GM12891 (cell line): ENCODE measurements at places on chromosomes 3 and 15.
A peak's percentile ranks its signal among the peaks of the same experiment; 100 is the strongest.

DNA sequence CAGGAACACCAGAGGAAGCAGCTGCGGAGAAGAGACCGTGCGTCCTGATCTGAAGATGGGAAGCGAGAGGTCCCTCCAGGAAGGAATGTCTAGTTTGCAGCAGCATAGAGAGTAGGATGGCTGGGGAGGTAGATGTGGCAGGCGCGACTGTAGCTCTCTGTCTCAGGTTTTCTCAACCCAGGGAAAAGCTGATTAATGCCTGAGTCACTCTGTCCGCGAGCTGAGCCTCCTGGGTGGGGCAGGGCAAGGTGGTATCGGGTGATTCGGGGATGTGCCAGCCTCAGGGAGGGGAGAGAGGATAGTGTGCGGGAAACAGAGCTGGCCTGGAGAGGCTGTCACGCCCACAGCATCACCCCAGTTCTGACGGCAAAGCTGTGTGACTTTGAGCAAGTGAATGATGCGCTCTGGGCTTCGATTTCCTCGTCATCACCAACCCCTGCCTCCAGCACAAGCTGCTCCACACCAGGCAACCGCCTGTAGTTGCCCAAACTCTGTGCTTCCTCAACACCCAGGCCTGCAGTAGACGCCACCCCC lies 28.4 kb downstream of the CPN2 start:
- no peak for DNase-seq

DNA sequence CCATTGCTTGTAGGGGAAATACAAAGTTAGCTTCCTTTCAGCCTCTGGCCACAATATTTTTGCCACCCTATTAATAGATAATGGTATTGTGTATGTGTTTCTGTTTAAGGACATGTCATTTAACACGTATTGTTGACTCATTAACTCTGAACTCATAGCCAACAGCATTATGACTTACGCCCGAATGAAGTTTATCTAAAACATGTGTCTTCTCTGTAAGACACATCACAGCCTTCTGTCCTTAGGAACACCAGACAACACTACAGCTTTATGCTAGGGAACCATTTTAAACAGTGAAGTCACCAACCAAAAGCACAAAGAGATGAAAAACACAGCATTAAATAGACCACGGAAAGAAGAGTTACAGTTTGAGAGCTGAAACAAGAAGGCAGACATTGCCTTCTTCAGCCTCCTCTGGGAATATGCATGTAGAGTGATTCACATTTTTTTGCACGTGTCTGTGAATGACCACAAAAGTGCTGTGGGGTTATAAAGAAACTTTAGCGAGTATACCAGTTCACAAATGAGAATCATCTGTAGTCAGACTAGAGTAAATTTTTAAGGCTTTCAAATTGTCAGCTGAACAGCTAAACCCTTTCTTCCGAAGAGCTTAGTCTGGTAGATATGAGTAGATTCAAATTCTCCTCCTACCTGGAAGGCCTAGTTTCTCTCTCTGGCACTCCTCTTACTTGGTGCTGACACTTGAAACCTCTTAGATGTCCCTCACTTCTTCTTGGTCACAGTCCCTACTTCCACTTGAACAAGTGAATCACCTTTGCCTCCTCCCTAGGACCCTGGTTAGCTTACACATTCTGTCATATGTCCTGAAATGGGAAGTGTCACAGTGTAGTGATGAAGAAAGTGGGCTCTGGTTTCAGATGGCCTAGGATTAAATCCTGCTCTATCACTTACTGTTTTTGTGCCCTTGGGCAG lies 32.2 kb downstream of the MCTP2 start:
- no peak for DNase-seq

DNA sequence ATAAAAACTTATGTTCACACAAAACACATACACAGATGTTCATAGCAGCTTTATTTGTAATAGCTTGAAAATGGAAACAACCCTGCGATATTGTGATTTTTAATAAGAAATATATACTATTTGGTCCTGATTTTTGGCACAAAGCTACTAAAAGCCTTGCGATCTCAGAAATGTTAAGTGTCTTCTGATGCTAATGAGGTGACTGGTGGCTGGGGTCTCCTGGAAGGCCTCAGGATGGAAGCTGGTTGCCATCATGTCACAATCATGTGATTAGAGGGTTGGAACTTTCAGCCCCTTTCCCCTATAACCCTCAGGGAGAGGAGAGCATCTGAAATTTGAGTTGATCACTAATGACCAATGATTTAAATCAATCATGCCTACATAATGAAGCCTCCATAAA lies 278.4 kb upstream of the UBE2E1 start:
- DNase-seq: no peak

GRCh38 chr3:153624310-153625030 lies 462.4 kb downstream of the RAP2B start:
- DNase-seq: no peak

- DNase-seq: no peak
These were observed 11.5 kb upstream of the NEK10 start for GRCh38 chr3:27380433-27381357.

DNA sequence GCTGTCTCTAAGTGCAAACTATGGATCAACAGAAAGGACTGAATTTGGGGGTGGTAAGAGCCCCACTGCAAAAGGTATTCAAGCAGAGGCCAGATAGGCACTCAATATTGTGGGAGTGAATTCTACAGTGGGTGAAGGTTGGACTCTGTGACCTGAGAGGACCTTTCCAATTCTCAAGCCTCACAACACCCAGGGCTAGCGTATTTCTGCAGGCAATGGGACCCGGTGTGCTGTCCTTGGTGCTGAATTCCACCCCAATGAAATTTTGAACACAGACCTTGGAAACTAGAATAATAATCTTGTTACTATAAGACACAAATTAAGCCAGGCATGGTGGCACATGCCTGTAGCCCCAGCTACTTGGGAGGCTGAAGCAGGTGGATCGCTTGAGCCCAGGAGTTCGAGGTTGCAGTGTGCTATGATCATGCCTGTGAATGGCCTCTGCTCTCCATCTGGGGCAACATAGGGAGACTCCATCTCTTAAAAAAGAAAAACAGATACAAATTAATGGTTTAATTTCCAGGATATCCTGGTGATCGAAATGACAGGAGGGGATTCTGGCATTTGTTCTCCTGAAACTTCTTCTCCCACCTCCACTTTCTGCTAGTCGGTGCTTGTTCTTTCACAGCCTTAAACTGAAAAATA lies 135.4 kb downstream of the RAB11A start:
- peak; percentile 32 for DNase-seq

DNA sequence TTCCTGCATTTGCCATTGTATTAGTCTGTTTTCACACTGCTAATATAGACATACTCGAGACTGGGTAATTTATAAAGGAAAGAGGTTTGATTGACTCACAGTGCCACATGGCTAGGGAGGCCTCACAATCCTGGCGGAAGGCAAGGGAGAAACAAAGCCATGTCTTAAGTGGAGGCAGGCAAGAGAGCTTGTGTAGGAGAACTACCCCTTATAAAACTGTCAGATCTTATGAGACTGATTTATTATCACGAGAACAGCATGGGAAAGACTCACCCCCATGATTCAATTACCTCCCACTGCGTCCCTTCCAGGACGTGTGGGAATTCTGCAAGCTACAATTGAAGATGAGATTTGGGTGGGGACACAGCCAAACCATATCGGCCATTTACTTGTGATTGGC lies 27.8 kb downstream of the YEATS2 start:
- DNase-seq: no peak

DNA sequence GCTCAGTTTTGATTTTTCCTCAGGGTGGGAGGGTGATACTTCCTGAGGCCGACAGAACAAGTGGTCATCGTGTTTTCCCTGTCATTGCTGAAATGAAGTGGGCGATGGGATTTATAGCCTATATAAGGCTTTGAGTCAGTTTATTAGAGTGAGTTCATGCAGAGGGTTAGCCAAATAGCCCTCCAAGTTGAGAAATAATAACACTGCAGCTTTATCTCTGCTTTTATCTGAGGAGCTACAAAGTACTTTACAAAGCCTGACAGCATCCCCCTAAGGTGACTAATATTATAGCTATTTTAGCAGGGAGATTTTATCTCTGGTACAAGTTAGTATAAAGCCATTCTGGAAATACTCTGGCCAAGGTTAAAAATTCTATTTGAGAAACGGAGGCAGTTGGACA lies 389.6 kb downstream of the MFSD1 start:
- DNase-seq: no peak

DNA sequence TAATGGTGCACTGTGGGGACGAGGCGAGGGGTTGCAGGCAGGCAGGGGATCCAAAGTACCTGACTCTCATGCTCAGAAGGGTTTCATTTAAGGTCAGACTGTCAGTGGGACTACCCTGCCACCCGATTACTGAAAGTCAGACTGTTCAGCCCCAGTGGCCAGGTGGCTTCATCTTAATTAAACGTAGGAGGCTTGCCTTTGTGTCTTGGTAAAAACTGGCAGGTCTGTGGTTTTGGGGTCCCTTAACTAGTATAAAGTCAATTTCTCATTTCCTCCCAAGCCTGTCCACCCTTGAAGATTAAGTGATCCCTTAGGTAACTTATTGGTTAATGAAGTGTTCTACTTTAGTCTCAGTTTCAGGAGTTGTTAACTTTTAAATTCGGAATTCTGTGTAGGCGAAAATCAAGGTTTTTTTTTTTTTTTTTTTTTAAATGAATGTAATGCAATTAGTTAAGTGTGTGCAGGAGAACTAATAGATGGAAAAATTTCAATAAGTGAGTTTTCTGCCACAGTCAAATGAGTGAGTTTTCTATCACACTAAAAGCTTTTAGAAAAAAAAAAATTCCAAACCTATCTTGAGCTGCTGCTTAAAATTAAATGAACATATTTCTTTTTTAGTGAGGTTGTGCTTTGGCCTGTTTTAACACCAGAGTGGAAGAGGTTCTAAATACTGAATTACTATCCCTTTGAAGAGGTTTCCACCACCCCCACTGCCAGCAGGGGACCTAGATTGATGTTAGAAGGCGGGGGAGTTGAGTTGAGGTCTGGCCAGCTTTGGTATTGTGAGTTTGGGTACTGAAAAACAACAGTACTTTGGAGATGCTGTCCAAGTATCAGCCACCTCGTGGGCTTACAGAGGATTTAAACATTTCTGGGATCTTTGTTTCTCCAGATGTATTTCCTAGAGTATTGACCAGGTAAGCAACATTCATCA lies 15.2 kb downstream of the ITPR1 start:
- no peak for DNase-seq

DNA sequence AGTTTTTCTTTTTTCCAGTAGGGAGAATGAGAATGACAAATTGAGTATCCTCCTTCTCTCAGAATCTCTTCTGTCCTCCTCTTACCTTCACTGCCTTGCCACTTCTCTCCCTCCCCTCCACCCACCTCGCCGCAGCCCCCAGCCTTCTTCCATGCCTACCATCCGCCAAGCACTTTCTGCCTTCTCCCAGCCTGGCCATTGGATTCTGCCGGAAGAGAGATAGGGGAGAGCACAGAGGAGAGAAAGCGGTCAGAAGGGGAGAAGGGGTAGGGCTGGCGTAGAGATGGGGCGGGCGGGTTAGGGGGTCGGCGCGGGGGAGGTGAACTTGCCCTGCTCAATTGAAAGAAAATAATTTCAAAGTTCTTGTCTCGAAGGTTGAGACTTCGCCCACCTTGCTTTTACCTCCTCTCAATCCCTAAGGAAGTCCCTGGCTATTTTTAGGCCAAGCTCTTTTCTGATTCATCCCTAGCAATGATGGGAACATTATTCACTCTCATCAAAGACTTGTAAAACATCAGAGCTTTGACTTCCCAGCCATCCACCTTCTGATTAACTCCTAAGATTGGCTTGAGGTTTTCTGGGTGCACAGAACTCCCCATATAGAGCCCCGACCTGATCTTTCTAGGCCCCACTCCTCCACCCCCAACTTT lies 811 bp downstream of the C3orf52 start:
- DNase-seq: no peak

DNA sequence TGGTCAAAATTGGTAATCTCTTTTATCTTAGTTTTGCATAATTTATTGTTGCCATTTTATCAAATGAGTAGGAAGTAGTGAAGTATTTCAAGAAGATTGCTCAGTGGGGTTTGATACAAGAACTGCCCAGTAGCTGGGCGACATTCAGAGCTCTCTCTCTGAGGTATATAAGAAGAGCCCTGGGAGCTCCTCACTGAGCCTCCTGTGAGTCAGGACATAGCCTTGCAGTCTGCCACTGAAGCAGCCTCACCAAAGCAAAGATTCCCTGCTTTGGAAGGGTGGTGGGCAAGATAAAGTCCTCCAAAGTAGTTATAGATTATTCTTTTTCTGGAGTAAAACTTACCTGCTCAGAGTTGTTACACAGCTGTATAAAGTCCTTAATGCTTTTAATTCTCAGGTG lies 26.1 kb downstream of the SKIL start:
- no peak for DNase-seq

- DNase-seq: no peak
These were observed 133.1 kb upstream of the PLXNA1 start for GRCh38 chr3:126849768-126850167.

- no peak for DNase-seq
These were observed 8.0 kb upstream of the CTXND1 start for GRCh38 chr15:80259942-80260510.

DNA sequence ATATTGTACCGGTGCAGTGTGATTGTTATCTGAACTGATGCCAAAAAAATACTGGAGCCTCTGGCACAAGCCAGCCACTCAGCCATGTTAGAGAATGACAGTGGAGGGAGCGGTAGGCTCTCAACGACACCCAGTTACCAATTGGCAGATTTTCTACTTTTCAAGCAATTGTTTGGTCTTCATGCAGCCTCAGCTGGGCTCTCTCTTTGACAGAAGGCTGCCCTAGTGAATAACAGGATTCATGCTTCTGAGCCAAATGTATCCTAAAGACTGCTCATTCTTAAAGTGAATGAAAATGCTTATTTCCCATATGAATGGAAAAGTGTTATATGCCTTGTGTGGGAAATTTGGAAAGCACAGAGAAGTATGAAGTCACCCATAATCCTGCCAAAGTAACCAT lies 261.2 kb upstream of the TRIM42 start:
- no peak for DNase-seq

DNA sequence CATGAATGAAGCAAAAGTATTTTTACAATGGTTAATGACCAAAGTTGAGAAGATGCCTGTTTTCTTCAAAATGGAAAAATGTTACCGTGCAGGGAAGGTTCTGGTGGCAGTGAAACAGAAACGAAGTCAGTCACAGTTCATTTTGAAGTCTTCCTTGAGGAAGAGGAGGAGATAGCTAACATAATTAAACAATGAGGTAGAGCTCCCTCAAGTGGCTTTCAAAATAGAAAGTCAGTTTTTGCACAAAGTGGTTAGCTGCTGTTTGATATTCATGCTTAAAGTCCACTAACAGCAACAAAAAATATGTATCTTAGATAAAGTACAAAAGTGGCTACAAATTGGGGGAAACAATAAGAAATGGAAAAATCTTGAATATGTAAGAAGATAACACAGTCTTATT lies 87.3 kb downstream of the TFG start:
- no peak for DNase-seq

DNA sequence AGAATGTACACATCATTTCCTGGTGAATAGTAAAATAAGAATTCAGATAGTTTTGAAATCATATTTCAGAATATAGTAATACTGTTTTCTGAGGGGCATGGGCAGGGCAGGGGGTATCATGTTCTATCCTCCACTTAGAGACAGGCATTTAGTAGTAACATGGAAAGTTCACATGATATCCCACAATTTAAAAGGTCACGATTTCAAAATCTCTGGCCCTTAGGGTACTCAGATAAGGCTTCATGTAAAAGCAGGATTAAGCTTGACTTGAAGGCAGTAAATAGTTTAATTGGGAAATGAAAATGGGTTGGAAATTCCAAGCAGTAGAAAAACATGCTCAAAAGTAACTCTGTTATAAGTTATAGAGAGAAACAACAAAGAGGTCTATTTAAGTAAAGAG lies 353.2 kb upstream of the AGTR1 start:
- no peak for DNase-seq

- DNase-seq: no peak
These were observed 170.8 kb downstream of the SLC9A9 start for GRCh38 chr3:143677430-143677829.

GRCh38 chr3:126107957-126108675 lies 24.2 kb upstream of the SLC41A3 start:
- DNase-seq: no peak
